ENCODE measurements at places on chromosomes 4 and X. TPM values are rescaled to one million over a fixed set of nuclear protein-coding genes. Genes with fewer than 3 reads are reported as not detected.
A peak's percentile ranks its signal among the peaks of the same experiment; 100 is the strongest.

The CT45A2 gene
- total RNA-seq, result not detected

The EXOC1L gene
- total RNA-seq, result not detected

The SMIM31 gene
- not detected for total RNA-seq

- DNase-seq, result no peak
Observed at GRCh38 chr4:174449152-174449551, 73.1 kb downstream of the HPGD start.

GRCh38 chrX:47218280-47218919, at the start of gene CDK16:
TSS of gene CDK16 (plus strand) at chrX:47218681. CDS start at chrX:47223558, 4,877 bp downstream.
- DNase-seq, result peak; percentile 82

- no peak for DNase-seq
Observed at GRCh38 chr4:145276050-145276449, 95.7 kb upstream of the OTUD4 start.

GRCh38 chr4:48047421-48047844, 30.9 kb downstream of the NIPAL1 start:
- no peak for DNase-seq

- DNase-seq, result peak; percentile 4
Observed at GRCh38 chrX:9746148-9746888, 19.3 kb downstream of the GPR143 start.

DNA sequence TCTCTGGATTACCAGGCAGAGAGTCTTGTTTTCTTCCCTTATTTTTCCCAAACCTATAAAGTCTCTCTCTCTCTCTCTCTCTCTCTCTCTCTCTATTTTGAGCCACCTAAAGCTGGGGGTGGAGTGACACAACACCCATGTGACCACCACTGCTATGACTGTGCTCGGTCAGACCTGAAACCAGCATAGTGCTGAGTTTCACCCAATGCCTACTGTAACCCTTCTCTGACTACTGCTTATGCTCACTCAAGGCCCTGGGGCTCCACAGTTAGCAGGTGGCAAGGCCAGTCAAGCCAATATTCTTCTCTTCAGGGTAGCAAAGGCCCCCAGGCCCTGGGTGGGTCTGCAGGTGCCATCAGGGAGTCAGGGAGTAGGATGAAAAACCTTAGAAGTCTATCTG, 114.7 kb upstream of the ARMCX2 start:
- DNase-seq, result no peak

DNA sequence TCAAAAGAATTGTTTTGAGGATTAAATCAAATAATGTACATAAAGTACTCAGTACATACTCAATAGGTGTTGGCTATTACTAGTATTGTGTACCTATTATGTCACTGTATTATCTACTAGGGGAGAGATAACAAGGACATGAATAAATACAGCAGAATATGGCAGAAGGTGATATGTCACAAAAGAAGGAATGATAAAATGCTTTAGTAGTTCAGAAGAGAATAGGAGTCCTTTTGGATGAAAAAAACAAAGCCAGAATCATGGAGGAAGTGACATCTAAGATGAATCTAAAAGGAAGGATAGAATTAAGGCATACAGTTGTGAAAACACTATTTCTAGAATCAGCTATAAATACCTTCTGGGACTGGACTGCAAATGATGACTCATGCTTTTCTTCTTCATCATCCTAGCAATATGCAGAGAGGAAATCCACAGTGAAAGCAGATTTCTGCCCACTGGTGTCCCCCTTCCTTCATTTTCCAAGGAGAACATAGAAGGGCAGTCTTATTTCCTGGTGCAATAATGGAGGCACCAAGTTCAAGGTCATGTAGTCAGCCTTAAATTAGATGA, 98.7 kb downstream of the GLUD2 start:
- DNase-seq, result peak; percentile 13

DNA sequence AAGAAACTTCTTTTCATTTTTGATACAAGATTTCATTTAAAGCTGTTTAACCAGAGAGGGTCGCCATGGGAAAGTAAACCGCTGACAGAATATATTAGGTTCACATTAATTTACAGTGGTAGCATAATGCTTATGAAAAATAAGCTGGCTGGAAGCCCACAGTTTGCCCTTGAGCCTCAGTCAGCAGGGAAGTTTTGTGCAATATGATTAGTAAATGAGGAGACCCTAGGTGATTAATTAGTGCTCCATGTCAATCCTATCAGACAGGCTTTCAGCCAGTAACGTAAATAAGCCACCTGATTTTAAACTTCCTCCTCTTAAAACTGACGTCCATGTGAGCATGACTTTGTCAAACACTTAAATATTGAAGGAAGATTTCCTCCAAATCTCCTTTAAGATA, 134.2 kb downstream of the TSPAN5 start:
- DNase-seq, result no peak

DNA sequence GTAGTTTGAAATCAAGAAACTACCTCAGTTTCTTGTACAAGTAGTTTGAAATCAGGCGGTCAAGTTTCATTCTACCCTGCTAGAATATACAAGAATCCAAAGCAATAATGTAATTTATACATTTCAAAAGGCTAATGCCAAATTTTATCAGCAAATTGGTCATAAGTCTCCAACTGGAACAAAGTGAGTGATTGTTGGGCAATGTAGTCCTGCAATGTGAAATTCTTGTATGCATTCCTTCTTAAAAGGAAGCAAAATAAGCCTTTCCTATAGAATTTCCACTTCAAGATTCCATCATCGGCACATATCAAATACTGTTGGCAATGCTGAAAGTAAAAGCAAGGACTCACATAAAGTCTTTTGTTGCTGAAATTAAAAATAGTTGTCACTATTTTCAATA, 334.9 kb downstream of the IL1RAPL1 start:
- DNase-seq, result no peak

DNA sequence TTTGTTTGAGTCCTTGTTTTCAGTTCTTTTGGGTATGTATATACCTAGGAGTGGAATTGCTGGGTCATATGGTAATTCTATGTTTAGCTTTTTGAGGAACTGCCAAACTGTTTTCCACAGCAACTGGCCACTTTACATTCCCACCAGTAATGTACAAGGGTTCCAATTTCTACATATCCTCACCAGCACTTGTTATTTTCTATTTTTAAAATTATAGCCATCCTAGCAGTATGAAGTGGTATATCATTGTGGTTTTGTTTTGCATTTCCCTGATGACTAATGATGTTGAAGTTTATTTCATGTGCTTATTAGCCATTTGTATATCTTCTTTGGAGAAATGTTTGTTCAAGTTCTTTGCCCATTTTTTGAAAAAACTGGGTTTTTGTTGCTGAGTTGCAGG, 39.6 kb downstream of the TMEM164 start:
- peak; percentile 58 for DNase-seq

GRCh38 chrX:130916636-130917422, 13.8 kb upstream of the ENOX2 start:
- DNase-seq, result peak; percentile 38

- no peak for DNase-seq
Observed at GRCh38 chr4:127538016-127538415, 94.7 kb upstream of the INTU start.

- DNase-seq, result no peak
Observed at GRCh38 chr4:5632066-5632440, 76.3 kb downstream of the EVC2 start.

GRCh38 chr4:101678180-101678579, 112.3 kb upstream of the BANK1 start:
- peak; percentile 17 for DNase-seq

GRCh38 chr4:17142232-17142711, 243.8 kb upstream of the LDB2 start:
- DNase-seq, result peak; percentile 99

DNA sequence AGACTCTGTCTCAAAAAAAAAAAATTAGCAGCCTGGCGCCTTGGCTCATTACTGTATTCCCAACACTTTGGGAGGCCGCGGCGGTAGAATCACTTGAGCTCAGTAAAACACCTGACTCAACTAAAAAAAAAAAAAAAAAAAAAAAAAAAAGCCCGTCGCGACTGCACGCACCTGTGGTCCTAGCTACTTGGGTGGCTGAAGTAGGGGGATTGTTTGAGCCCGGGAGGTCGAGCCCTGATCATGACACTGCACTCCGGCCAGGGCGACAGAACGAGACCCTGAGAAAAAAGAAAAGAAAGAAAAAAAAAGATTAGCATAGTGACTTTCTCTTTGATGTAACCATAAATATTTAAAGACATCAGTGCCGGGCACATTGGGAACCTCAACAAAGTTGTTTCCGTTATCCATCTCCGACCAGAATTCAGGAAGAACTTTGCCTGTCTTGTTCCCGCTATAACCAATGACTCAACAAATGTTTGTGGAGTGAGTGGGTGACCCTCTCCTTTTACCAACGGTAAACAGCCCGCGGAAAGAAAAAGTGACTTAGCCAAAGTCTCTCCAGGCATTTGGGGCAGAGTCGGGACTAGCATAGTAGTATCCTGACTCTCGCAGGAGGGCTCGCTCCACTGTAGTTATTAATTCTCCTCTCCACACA, 553 bp upstream of the MED28 start:
- peak; percentile 82 for DNase-seq

- no peak for DNase-seq
Observed at GRCh38 chr4:39068907-39069306, 6.9 kb downstream of the KLHL5 start.

- no peak for DNase-seq
Observed at GRCh38 chr4:84022564-84022963, 476.5 kb downstream of the NKX6-1 start.

DNA sequence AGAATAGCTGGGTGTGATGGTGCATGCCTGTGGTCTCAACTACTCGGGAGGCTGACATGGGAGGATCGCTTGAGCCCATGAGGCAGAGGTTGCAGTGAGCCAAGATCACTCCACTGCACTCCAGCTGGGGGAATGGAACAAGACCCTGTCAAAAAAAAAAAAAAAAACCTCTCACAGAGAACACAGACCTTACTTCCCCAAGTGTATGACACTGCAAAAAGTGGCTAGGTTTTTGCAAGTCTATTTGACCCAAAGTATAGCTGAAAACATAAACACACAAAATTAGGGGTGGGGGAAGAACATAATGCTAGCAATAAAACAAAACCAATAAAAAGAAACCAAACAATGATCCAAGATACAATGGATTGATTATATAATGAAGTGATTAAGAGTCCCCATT, 6.7 kb downstream of the LAMP2 start:
- DNase-seq, result no peak

- DNase-seq, result peak; percentile 4
Observed at GRCh38 chr4:136400829-136401228, 1131.5 kb downstream of the PCDH18 start.

Measured in fibroblast of lung (primary cell).